ENCODE measurements at places on chromosomes 2 and 18.

DNA sequence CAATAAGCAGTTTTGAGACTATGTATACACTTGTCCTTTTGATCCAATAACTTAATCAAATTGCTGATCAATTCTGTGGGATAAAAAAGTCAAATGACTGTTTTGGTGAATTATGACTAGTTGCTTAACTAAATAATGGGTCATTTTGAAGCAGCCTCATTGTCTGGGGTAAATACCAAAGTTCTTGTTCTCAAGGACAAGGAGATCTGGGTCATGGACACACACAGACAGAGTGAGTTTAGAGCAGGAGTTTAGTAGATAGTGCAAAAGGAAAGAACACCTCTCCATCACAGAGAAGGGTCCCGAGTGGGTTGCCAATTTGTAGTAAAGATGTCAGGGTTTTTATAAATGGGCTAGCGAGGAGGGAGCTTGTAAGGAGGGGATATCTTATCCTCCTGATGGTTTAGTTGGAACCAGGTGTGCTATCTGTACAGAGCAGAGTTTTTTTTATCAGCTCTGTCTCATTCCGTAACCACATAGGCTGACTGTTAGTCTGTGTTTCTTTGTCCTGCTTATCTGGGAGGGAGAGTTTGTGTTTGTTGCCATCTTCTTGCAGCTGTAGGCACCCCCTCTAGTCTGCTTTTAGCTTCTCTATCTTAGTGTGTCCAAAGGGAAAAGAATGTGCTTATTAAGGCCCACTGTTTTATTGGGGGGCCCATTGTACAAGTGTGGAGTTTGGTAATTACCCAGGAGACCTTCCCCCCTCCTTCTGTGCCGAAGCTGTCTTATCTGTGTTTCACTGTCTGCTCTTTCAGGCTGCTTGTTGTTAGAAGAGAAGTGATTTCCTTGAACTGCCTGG, 48.7 kb upstream of the C1GALT1C1L start:
- no peak for DNase-seq

DNA sequence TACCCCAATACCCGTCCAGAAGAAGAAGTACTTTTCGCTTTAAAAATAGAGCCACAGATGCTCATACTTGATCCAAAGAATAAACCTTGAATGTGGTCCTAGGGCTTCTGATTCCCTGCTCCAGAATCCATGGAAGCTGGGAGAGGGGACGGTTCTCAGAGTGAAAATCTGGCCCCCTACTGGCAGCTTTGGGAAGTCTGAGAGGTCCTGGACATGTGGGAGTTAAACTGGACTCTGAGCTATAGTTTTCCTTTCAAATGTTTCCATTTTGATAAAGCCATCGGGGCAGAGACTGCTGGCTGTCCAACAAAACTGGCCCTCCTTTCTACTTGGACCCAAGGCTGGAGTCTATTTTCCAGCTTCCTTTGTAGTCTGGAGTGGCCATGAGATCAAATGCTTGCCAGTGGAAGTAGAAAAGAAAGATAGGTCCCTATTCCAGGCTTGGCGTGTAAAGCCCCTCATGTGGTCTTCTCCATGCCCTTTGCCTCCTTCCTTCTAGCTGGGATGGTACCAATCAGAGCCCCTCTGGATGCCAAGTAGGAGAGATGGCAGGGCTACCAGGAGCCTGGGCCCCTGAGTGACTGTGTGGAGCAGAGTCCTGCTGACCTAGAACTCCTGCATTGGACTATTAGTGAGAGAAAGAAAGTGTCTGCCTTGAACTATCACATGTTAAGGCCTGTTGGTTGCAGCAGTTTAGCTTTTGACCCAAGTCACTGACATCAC, 37.7 kb upstream of the TBC1D8 start:
- no peak for DNase-seq

- DNase-seq, result no peak
Observed at GRCh38 chr2:151973901-151974199, 125.0 kb downstream of the CACNB4 start.

DNA sequence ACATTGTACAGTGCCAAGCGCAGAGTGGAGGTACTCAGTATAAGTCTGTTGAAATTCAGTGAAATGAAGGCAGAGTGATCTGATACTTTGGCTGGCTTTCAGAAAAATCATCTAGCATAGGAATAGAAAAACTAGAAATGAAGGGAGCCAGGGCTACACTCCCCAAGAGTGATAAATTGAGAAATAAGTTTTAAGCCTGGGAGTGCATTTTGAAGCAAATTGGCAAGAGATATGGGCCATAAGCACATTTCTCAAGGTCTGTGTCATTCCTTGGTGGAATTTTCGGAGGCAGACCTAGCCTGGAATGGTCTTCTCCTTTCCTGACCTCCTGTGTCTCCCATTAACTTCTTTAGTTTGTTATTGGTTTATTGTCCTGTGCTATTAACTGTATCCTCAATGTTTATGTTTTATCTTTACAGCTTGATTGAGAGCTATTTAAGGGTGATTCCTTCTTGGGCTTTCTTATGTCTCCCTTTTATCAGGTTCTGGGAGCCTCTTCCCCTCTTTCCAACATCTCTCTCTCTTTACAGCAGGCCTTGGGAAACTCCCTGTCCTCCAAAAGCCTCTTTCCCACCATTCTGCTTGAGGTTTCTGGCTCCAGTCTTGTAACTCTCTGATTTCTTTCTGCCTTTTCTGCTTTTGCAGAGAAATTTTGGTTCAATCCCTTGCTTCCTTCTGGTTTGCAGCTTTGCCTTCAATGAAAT, 649.5 kb downstream of the SLC4A3 start:
- no peak for DNase-seq
